Tibial artery (tissue), 4 donors: ENCODE measurements at places on chromosomes 7 and 10.

DNA sequence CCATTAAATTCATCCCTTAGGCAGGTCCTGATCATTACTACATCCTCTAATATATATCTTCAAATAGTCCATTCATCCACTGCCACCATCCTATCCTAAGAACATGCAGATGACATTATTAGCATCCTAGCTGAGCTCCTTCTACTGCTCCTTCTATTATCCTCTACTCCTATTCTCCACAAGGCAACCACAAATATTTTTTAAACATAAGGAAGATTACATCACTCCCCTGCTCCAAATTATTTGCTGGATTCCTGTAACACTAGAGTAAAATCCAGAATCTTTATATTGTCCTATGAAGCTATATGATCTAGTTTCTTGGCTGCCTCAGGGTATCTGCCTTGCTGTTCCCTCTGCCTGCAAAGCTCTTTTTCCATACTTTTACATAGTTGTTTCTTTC, 176.3 kb upstream of the SLC26A5 start:
- no peak overlapping the region for H3K4me3 ChIP-seq
- H3K4me1 ChIP-seq: no peaks in the 10 kb centered on the region
- no peaks in the 10 kb centered on the region for H3K27me3 ChIP-seq
- no peak overlapping the region for H3K27ac ChIP-seq
- no peaks in the 10 kb centered on the region for H3K36me3 ChIP-seq

GRCh38 chr7:6232534-6232933, 39.9 kb downstream of the CYTH3 start:
- no peak overlapping the region for H3K27ac ChIP-seq
- peaks cover 42% of the 10 kb centered on the region for H3K4me1 ChIP-seq
- no peaks in the 10 kb centered on the region for H3K27me3 ChIP-seq
- H3K4me3 ChIP-seq: no peak overlapping the region
- DNase-seq: peak; percentile 72
- H3K36me3 ChIP-seq: no peaks in the 10 kb centered on the region

- no peaks in the 10 kb centered on the region for H3K36me3 ChIP-seq
- H3K27me3 ChIP-seq: no peaks in the 10 kb centered on the region
- DNase-seq: no peak
These were observed 4.4 kb upstream of the LZTS2 start for GRCh38 chr10:100995181-100995580.

DNA sequence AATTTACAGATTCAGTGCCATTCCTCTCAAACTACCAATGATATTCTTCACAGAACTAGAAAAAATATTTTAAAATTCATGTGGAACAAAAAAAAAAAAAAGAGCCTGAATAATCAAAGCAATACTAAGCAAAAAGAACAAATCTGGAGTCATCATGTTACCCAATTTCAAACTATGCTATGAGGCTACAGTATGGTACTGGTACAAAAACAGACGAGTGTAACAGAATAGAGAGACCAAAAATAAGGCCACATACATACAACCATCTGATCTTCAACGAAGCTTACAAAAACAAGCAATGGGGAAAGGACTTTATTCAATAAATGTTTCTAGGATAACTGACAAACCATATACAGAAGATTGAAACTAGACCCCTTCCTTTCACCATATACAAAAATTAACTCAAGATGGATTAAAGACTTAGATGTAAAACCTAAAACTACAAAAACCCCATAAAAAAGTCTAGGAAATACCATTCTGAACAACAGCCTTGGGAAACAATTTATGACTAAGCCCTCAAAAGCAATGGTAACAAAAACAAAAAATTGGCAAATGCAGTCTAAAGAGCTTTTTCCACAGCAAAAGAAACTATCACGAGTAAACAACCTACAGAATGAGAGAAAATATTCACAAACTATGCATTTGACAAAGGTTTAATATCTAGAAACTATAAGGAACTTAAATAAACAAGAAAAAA, 207.7 kb downstream of the PTN start:
- no peak overlapping the region for H3K27ac ChIP-seq
- no peak overlapping the region for H3K4me3 ChIP-seq
- no peaks in the 10 kb centered on the region for H3K4me1 ChIP-seq
- DNase-seq: no peak
- no peaks in the 10 kb centered on the region for H3K27me3 ChIP-seq
- H3K36me3 ChIP-seq: no peaks in the 10 kb centered on the region

- no peaks in the 10 kb centered on the region for H3K36me3 ChIP-seq
- no peaks in the 10 kb centered on the region for H3K4me1 ChIP-seq
- H3K27me3 ChIP-seq: no peaks in the 10 kb centered on the region
These were observed 365.2 kb upstream of the ZMIZ1 start for GRCh38 chr10:78703593-78703992.

- no peaks in the 10 kb centered on the region for H3K4me1 ChIP-seq
- H3K4me3 ChIP-seq: no peak overlapping the region
- peaks cover 55% of the 10 kb centered on the region for H3K36me3 ChIP-seq
- no peak for DNase-seq
These were observed 56.5 kb upstream of the EFCAB10 start for GRCh38 chr7:105637755-105638154.

DNA sequence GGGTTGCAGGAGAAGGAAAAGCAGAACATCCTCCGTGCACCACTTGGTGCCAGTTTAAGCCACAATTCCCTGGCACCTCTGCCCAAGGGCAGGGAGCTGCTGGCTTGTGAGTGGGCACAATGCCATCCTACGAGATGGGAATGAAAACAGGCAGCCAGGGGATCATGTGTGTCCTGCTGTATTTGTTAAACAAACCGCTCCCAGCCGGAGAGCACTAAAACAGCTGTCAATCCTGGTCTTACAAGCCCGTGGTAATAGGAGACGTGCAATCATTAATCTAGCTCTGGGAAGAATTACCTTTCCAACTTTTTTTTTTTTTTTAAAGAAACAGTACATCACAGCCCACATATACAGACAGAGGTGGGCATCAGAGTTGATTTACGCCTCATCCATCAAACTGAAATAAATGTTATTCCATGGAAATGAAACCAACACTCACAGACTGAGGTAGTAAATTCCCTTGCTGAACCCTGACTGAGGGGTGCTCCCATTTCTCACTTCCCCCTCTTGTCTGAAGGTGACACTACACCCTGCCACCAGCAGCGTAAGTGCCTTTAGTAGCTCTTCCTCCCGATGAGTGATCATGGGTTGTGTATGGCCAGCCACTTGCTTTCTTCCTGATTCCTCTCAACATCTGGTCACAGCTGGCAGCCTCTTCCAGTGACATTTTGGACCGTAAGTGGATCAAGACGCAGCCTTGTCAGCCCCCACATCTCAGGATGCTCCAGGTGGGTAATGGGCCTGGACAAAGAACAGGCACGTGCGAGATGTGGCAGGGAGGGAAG, 143.8 kb downstream of the TEX36 start:
- H3K36me3 ChIP-seq: no peaks in the 10 kb centered on the region
- no peak overlapping the region for H3K27ac ChIP-seq
- H3K4me1 ChIP-seq: no peaks in the 10 kb centered on the region
- no peak for DNase-seq

- H3K27me3 ChIP-seq: no peaks in the 10 kb centered on the region
- no peak overlapping the region for H3K4me3 ChIP-seq
- DNase-seq: no peak
- no peak overlapping the region for H3K27ac ChIP-seq
- no peaks in the 10 kb centered on the region for H3K4me1 ChIP-seq
These were observed 418.3 kb downstream of the PAXIP1 start for GRCh38 chr7:154584352-154585252.
